Stimulated activated CD4-positive, alpha-beta T cell treated with anti-CD3 and anti-CD28 coated beads, Interleukin-1b, Interleukin-23, amount 100 ng/mL, for 1 hour (primary cell): ENCODE measurements at places on chromosomes 12 and 14.

DNA sequence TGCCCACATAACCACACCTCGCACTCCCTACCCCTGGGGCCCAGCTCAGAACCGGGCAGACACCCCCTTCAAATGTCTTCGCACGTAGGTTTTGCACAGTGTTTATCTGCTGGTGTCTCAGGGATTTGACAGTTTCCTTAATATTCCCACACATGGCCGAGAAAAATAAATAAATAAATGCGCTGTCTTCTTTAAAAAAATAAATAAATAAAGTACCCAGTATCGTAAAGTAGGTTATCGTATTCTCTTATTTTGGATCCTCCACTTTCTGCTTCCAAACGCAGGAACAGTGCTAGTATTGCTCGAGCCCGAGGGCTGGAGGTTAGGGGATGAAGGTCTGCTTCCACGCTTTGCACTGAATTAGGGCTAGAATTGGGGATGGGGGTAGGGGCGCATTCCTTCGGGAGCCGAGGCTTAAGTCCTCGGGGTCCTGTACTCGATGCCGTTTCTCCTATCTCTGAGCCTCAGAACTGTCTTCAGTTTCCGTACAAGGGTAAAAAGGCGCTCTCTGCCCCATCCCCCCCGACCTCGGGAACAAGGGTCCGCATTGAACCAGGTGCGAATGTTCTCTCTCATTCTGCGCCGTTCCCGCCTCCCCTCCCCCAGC lies 710 bp upstream of the FOS start:
- no peak for DNase-seq

- DNase-seq, result no peak
Measured at GRCh38 chr14:24852312-24853060, 197.5 kb downstream of the STXBP6 start.

- DNase-seq, result no peak
Measured at GRCh38 chr12:129064209-129064855, 211.1 kb downstream of the GLT1D1 start.

DNA sequence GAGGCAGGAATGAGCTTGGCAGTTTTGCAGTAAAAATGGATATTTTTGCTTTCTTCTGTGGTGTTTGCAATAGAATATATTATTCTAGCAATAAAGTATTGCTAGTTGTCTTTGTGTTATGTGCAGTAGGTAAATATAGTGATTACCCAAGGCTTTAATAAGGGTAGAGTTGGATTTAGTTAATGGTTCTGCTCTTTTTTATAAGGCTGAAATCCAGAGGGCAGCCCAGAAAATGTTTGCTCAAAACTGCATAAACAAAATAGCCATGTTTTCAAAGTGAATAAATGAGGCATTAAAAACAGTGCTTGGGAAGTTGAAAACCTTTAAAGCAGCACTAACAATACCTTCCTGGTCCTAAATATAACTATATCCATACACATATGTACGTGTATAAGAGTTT lies 162.4 kb downstream of the SLC5A8 start:
- DNase-seq, result no peak

GRCh38 chr12:74781991-74782485 lies 244.4 kb downstream of the ATXN7L3B start:
- no peak for DNase-seq

DNA sequence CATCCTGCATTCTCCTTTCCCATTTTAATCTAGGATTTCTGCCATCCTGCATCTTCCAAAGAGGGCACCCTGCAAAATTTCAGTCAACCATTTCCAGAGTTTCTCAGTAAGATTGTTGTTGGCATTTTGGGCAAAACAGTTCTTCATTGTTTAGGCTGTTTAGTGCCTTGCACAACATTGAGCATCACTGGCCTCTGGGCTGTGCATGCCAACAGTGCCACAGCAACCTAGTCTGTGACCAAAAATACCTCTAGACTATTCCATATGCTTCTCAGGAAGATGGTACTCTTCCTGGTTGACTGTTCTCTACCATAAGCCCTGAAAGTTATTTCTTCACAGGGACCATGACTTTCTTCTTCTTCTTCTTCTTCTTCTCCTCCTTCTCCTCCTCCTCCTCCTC lies 32.5 kb upstream of the ISM2 start:
- DNase-seq, result no peak

- DNase-seq, result no peak
Measured at GRCh38 chr12:83793616-83794015, 1106.9 kb downstream of the TMTC2 start.

- DNase-seq, result no peak
Measured at GRCh38 chr12:54432815-54433164, 13.7 kb upstream of the ITGA5 start.

DNA sequence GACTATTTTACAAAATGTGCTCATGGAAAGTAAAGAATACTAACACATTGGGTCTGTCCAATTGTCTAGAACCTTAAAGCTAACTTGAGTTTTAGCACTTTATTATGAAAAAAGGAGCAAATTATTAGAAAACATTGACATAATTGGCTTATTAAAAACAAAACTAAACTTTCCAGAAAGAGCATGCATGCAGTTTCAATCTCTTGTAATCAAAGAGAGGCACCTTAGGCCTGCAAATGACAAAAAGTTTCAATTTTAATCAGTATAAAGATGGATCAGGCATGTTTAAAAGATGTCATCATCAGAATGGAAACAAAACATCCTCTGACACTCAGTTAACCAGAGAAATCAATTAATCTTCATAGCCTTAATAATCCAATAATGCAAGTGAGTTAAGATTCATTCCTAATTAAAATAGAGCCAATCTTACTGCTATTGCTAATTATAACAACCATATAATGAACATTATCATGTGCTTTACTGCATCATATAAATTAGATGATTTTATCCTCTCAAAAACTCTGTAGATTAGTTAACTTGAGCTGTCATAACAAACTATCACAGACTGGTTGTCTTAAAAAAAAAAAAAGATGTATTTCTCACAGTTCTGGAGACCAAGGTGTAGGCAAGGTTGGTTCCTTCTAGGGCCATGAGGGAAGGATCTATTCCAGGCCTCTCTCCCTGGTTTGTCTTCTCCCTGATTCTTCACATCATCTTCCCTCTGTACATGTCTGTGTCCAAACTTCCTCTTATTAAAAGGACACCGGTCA lies 131.4 kb downstream of the RPAP3 start:
- no peak for DNase-seq

- DNase-seq, result peak; percentile 33
Measured at GRCh38 chr14:103808403-103809001, 38.9 kb downstream of the PPP1R13B start.

DNA sequence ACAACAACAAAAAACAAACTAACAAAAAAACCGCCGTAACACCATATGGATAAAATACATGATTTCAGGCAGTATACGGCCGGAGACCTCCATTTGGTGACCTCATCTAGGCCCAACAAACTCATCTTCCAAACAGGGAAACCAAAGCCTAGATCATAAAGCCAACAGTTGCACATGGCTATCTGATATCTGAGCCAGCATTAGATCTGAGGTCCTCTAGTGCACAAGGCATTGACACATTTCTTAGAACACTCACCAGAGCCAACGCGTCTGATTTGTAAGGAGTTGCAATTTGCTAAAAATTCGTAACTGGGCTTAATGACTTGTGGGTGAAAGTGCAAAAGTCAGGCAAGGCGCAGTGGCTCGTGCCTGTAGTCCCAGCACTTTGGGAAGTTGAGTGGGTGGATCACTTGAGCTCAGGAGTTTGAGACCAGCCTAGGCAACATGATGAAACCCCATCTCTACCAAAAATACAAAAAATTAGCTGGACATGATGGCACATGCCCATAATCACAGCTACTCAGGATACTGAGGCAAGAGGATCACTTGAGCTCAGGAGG lies 42.0 kb upstream of the NUDT4 start:
- DNase-seq, result no peak

DNA sequence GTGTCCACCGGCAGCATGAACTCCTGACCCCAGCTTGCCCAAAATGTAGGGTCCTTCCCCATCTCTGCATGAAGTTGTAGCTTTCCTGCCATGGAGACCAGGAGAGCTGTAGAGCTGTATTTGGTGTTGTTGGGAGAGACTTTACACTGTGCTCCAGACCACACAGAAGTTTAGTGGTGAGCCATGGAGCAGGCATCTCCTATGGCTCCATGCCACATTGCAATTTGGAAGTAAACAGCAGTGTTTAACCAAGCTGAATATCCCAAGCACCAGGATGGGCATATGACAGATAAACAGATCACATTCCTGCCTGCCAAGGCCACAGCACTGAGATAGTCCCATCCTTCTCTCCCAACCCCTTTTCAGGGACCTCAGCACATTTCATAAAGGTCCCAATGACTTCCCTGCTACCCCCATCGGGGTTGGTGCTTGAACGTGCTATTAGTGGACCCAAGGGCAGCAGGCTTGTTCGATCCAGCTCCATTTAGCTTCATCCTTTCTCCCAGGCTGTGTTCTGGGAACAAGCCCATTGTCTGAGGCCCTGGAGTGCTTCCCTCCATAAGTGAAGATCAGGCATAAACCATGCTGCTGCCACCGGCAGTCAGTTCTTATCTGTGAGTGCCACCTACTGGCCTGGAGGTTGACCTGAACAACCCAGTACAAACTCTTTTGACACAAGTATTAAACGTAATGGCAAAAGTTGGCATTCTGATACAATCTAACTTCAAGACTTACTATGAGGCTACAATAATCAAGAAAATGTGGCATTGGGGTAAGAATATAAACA lies 172.3 kb upstream of the ATXN7L3B start:
- DNase-seq, result no peak

- no peak for DNase-seq
Measured at GRCh38 chr14:75591331-75591946, 13.0 kb downstream of the FLVCR2 start.

GRCh38 chr14:21307637-21308036 lies 27.8 kb downstream of the RPGRIP1 start:
- no peak for DNase-seq

DNA sequence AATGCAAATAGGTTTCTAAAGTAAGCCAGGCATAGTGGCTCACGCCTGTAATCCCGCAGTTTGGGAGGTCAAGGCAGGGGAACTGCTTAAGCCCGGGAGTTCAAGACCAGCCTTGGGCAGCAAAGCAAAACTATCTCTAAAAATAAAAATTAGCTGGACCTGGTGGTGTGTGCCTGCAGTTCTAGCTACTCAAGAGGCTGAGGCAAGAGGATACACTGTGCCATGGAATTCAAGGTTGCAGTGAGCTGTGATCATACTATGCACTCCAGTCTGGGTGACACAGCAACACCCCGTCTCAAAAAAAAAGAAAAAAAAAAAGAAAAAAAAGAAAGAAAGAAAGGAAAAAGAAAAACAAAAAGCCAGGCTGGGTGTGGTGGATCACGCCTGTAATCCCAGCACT lies 46.3 kb downstream of the HECTD1 start:
- DNase-seq, result no peak

- DNase-seq, result no peak
Measured at GRCh38 chr12:90262251-90262650, 553.6 kb upstream of the ATP2B1 start.

DNA sequence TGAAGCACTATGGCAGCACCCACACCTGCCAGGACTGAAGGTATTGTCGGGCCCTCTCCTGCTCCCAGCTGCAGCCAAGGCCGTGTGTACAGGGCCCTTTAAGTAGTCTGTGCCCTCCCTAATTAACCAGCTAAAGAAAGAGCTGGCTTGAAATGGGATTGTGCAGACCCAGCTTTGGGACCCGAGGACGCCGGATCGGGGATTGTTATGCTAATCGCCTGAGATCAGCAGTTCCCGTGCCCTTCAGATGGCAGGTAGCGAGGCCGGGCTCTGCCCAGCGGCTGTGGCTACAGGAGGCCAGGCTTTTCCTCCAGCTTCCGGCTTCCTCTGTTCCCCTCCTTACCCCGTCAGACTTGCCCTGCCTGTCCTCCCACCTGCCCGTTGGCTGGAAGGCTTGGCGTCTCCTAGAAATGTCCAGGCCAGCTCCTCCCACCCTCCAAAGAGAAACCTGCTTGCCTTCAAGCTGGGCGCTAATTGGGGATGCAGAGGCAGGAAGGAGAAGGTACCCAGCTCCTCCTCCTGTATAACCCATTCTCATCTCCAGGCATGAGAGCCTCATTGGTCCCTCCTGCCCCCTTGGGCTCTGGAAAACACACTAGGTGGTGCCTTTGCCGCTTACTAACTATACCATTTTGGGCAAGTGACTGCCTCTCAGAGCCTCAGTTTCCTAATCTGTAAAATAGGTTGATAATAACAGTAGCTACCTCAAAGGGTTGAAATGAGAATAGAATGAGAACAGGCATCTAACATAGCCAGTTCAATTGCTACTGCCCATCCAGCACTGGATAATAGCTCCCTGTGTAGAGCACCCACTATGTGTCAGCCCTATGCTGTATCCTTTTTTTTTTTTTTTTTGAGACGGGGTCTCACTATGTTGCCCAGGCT lies 25.8 kb upstream of the MSI1 start:
- DNase-seq, result no peak

DNA sequence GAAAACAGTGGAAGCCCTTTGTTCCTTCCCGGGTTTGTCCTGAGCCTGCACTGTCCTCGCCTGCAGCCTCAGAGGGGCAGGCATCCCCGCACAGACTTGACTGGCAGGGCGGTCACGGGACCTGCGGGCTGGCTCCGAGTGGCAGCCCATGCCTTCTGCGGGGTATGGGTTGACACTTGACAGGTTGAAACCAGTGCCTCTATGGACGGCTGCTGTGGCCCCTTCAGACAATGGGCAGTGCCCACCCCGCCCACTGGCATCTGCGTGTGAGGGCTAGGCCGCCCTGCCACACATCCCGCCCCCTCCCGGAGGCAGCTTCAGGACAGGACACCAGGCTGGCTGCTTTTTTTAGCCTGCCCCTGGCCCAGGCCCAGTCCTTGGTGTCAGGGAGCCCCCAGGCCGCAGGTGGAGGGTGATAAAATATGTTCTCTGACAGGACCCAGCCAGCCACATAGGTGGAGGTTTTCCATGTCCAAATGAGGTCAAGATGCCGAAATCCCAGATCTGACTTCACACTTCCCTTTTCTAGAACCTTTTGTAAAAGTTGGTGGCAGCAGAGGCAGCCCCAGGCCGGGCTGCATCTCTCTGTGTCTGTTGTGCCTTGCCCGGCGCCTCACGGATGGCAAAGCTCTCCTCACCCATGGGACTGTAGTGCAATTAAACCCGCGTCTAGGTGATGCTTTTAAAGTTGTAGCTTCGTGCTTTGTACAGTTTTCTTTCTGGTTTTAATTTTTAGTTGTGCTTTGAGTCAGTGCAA lies 10.0 kb downstream of the ANKRD9 start:
- DNase-seq, result no peak

DNA sequence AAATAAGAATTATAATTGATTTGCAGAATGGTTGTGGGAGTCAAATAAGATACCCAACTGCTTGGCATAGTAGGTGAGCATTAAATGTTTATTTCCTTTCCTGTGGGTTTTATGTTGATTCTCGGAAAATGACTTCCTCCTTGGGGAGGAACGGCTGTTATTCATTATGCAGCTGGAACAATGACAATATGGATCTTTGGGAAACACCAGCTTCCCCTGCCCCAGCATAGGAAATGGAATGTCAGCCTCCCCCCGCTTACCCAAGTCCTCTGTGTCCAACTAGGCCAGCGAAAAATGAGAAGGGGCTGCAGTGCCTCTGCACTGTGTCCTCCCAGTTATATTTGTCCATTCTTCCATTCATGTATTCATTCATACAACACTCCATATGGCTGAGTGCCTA lies 11.7 kb upstream of the CCDC177 start:
- no peak for DNase-seq

DNA sequence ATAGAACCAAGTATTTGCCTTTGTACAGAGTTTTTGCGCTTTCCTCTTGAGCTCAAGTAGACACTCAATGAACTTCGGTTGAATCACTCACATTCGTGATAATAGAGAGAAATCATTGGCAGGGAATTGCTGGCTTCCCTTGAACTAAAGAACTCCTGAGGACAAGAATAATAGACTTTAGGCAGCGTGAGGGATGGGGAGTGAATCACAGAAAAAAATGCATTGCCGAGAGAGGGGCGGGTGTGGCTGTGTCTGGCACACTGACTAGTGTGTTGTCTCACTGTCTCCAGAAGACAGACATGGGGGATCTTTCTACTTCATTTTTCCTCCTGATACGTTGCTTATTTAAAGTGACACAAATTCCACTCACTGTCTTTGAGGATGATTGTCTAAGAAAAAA lies 805.2 kb downstream of the BCL11B start:
- DNase-seq, result no peak
